ENCODE measurements at places on chromosomes 11 and 22.

DNA sequence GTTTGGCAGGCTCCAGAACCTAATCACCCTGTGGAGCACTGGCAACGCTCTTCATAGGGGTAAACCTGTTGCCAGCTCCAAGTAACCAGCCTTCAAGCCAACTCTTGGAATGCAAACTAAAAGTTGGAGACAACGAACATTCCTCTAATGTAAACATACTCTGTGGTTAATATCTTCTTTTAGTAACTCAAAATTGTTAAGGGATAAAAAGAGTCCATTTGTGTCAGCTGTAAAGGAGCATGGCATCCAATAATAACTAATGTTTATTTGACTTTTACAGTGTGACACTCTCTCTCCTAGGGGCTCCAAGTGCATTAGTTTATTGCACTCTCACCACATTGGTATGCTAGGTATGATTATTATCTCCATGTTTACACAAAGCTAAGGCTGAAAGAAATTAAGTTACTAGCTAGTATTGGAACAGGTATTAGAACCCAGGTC is 31.0 kb upstream of the AMOTL1 start:
- no peak for DNase-seq

DNA sequence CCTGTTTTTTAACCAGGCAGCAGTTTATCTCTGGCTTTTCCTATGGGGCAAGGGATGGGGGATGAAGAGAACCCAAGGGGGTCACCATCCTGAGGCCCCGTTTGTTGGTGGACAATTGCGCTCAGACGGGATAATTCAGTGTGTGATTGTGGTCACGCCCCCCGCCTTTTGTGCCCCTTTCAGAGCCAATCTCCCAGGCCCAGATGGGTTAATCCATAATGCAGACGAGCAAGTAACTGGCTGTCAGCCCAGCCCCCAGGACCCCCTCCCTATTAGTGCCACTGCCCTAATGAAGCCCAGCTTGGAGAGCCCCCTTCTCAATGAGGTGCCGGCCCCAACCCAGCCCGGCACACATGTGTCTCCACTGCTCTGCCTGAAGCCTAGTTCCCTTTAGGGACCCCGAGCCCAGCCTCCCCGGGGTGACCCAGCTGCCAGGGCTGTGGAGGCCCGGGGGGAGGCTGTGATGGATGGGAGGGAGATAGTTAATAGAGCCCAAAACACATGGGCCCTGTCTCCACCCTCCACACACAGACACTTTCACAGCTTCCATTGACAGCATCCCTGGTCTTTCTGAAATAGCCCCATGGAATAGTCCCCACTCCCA is 19.1 kb upstream of the ROBO3 start:
- no peak for DNase-seq

GRCh38 chr11:58905011-58905720 is 34.1 kb upstream of the GLYATL1 start:
- DNase-seq: no peak

GRCh38 chr11:118629761-118630661 is 22.6 kb downstream of the PHLDB1 start:
- DNase-seq: no peak

GRCh38 chr11:68010090-68011041 is at the start of gene ALDH3B1:
Gene ALDH3B1 (plus strand): TSS chr11:68010327. CDS start chr11:68015298, 4,971 bp downstream.
- DNase-seq: no peak

DNA sequence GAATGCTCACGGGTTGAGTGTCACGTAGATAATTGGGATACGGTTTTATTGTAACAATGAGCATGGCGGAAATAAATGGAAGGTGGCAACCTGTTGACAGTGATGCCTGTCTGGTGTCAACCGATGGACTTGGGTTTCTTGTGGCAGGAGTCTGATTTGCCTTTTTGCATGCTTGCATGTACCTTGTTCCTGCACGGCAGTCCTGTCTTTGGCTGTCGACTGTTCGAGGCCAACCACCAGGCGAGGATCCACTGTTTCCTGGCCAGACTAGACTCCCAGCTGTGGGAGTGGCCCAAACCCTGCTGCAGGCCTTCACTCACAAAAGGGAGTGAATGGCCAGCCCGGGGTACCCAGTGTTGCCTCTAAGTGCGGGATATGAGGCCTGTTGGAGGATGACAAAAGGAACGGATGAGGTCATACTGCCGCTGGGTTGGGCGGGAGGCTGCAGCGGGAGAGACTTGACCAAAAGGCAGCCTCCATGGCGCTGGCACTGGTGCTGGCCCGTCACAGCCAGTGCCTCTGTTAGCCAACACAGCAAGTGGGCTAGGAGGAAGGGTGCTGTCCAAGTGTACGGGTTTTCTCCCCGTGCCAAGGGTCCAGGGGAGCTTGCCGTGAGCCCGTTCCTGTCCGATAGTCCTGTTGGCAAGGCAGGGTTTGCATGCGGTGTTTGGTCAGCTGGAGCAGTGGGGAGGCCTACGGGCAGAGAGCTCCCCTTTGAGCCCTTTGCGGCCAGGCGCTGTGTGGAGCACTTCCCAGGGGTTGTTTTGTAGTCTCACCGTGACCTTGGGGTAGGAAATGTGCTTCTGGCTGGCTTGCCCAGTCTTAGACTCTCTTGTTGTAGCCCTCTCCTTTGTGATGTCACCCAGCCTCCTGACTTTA is 974 bp downstream of the DGCR8 start:
- DNase-seq: no peak

- peak; percentile 29 for DNase-seq
Measured at GRCh38 chr22:26751217-26751616, 93.8 kb downstream of the MIAT start.

DNA sequence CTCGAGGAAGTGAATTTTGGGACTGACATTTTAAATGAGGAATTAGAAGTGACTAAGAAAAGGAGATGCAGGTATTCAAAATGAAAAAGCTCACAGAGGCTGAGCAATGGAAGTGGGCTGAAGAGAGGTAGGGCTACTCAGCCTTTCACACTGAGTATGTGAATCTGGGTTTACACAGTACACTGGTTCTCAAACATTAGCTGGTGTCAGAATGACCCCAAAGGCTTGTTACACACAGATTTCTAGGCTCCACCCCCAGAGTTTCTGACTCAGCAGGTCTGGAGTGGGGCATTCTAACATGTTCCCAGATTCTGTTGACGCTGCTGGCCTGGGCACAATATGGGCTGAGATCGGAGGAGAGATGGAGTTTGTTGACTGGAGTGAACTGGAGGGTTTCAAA is 32.8 kb downstream of the CADM1 start:
- no peak for DNase-seq

GRCh38 chr11:26987731-26988130 is 6.2 kb upstream of the FIBIN start:
- DNase-seq: no peak

GRCh38 chr22:23526596-23527316 is 53.3 kb downstream of the IGLL1 start:
- no peak for DNase-seq

- no peak for DNase-seq
Measured at GRCh38 chr11:16807306-16807705, 68.9 kb downstream of the C11orf58 start.

Data from left renal pelvis (tissue), 4 donors.